ENCODE measurements at places on chromosomes 16 and 17.

- no peak for DNase-seq
Measured at GRCh38 chr16:69405757-69406156, 18.7 kb upstream of the CYB5B start.

GRCh38 chr16:1470481-1471251 lies 4.2 kb downstream of the CLCN7 start:
- DNase-seq = no peak

GRCh38 chr17:75645889-75646637 lies 12.8 kb downstream of the SMIM5 start:
- no peak for DNase-seq

DNA sequence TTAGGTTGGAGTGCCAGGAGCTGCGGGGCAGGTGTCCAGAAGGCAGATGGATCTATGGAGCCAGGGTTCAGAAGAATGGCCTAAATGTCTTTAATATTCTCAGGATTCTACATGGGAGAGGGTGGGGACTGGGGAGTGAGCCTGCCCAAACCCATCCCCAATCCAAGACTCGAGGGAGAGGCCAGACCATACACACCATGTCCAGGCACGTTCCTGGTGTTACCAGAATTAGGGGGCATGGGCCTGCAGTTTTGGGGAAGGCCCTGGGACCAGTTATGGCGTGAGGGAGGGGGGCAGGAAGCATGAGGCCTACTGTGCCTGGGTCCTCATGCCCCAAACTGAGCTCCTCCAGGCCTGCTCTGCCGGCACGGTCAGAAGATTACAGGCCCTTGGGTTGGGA lies 1.9 kb downstream of the TAX1BP3 start:
- DNase-seq = no peak

GRCh38 chr16:67533024-67533560 lies 4.5 kb downstream of the RIPOR1 start:
- DNase-seq = no peak

DNA sequence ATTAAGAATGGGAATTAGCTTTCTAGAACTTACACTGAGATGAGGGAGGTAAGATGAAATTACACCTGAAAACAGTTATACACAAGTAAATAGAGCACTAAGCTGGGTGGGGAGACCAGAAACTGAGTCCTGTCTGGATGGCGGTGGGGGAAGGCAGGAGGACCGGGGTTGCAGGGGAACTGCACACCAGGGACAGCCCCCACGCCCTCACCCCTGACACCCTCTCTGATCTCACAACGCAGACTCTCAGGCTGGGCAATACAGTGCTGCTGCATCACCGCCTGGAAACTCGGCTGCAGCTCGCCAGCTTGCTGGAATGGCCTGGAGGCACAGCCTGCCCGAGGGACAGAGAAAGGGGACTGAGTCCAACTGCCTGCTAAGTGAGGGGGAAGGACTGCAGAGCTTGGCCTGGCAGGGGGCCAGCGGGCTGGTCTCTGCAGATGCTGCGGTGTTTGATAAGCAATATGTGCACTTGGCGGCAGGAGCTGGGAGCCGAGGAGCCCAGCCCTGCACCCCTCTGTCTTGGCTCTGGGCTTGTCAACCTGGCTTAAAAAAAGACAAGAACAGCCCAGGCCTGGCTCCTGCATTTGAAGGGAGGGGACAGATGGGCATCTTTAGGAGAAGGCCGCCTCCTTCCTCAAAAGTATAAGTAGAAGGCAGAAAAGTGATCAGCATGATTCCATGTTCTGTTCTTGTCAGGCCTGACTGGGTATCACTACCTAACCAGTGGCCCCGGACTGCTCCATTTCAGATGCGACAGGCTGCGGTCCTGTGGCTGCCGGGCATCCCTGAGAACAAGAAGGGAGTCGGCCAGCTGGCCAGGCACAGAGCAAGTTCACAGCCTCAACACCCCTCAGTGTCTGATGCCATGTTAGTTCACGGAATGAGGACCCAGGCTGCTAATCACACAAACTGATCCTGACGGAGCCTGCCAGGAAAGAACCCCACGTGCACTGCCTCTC lies 30.2 kb downstream of the SPHK1 start:
- DNase-seq = no peak

- no peak for DNase-seq
Measured at GRCh38 chr16:87003414-87003755, 313.8 kb downstream of the C16orf95 start.

DNA sequence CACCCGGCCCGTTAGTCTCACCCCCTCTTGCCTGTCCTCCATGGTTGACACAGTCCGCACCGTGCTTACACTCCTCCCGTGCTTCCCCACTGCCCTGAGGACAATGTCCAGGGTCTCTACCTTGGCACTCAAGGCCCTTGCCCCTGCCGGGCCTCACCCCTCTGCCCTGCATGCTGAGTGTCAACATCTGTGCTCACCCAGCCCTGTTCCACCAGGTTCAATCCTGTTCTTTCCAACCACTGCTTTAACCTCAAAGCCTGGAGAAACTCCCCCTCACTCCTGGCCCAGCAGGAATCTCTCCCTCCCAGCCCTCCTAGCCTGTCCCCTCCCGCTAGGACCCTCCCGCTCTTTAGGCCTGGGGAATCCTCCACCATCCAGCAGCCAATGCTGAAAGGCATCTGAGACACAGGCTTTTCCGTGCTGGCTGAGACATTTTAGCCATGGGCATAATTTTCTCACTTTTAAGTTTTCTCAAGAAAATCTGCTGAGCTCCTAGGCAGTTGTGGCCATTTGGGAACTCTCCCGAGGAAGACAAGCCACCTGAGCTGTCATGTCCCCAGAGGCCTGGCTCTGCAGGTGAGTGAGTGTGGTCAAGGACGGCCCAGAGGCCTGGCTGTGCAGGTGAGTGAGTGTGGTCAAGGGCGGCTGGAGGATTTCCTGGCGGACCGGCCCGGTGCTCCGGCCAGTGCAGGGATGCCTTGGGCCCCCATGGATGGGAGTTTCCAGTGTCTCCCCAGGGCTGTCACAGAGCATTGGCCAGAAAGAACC lies 10.8 kb upstream of the P2RX1 start:
- DNase-seq = no peak

DNA sequence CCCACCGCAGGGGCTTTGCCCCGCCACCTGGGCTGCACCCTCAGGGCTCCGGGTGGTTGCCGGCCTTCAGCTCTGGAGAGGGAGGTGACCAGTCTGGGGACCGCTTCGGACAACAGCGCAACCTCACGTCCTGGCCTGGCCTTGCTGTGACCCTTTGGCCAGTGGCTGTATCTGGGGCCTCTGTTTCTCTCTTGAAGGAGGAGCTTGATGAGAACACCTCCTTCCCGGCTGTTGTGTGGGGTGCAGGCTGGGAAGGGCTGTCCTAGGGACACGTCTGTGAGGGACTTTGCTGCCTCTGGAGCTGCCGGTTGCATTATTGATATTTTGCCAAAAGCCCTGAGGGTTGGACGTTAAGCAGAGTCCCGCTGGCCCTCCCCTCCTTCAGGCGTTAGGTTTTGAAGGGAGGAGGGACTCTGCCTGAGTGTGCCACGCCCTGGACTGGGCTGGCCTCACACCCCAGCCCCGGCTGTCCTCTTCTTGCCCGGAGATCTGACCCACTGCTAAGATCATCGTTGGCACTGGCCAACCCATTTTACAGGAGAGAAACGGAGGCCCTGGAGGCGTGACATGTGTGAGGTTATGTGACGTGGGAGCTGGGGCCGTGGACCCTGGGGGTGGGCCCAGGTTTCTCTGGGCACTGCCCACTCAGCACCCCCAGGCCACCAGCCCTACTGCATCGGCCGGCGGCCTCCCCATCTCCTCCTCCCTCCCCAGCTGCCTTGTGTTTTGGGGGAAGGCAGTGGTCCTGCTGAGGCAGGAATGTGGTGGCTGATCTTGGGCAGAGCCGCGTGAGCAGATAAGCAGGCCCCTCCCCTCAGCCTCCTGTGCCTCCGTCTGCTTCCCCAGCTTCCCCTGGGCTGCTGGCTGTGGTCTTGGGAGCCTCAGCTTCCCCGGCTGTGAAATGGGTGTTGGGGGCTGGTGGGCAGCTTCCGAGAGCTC lies 8.5 kb downstream of the ZFPM1 start:
- no peak for DNase-seq

GRCh38 chr17:66713533-66714042 lies 121.3 kb upstream of the CACNG5 start:
- no peak for DNase-seq

- no peak for DNase-seq
Measured at GRCh38 chr17:69500911-69501429, 86.5 kb downstream of the MAP2K6 start.

- DNase-seq = no peak
Measured at GRCh38 chr16:74752756-74753155, 21.9 kb downstream of the FA2H start.

DNA sequence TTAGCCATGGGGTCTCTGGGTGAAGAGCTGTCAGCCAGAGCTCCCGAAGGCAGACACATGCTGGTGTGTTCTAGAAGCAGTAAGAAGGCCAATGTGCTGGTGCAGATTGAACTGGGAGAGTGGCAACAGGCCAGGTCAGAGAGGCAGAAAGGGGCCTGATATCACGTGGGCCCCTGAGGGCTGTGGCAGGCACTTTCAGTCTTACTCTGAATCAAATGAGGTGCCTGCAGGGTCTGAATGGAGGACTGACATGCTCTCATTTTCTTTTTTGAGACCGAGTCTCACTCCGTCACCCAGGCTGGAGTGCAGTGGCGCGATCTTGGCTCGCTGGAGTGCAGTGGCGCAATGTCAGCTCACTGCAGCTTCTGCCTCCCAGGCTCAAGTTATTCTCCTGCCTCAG lies 293.8 kb downstream of the ABCC12 start:
- DNase-seq = no peak

DNA sequence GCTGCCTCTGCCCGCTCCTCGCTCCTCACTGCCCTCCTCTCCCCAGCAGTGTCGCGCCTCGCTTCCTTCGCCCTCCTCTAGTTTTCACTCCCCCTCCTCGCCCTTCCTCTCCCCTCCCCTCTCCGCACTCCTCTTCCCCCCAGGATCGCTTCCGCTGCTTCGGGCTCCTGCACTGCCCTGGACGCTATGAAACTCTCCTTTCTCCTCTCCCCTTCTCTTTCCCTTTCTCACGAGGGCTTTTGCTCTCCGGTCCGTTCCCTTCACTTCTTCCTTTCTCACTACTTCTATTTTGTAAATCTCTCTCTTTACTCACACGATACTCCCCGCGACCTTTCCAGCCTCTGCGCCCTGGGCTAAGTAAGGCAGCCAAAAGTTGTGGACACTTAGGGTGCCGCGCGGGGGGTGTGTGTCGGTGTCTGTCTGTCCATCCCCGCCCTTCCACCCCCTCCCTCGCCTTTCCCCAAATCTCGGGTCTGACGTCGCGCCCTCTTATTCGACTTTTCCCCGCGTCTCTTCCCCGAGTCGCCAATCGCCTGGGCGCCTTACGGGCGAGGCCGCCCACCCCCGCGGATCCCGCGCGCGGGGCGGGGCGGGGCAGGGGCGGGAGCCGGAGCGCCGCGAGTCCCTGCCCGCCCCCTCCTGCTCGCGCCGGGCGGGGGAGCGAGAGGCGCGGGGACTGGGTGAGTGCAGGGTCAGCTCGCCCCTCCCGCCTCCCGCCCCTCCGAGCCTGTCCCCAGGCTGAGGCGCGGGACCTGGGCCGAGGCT lies at the start of gene IRX3:
Gene IRX3, minus strand, starts transcription at position 422 of the 765 bp plus-strand sequence. CDS start 737 bp downstream, outside the sequence.
- no peak for DNase-seq

DNA sequence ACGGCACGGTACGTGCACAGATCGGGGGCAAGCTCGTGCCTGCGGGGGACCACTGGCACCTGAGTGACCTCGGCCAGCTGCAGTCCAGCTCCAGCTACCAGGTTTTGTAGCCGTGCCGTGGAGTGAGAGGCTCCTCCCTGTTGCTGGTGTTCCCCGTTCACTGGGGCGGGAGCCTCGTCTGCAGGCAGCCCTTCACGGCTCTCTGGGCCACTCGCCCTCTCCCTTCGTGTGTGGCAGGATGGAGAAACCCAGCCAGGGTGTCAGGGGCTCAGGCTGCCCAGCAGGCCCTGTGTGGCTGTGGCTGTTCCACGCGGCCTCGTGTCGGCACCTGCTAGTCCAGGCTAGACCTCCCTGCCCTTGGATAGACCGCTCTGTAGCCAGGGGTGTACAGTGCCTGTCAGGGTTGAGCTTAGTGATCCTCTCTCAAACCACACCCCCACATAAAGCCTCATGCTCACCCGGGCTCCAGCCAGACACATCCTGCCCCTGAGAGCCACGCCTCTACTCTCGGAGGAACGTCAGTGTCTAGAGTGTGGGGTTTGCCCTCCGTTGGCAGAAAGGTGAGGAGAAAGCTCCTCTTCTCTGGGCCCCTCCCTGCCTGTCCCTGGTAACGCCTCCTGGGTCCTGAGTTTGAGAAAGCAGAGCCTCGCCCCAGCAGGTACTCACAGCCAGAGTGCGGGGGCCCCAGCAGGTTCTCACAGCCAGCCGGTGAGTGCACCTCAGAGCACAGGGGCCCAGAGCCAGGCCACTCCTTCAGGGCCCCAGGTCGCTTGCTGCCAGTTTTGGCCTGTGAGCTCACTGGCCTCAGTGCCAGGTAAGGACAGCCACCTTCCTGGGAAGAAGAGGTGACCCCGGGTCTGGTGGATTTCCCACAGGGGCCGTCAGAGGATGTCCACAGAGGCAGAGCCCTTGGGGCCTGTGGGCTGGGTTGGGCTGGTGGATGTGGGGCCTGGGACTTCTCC lies 27.7 kb downstream of the NME3 start:
- no peak for DNase-seq

GRCh38 chr16:54048586-54049495 lies 237.7 kb downstream of the IRX3 start:
- no peak for DNase-seq

Data from esophagus squamous epithelium (tissue), 5 donors.